Aortic smooth muscle cell (primary cell): ENCODE measurements at places on chromosomes 3 and 15. TPM values are rescaled to one million over a fixed set of nuclear protein-coding genes. Genes with fewer than 3 reads are reported as not detected.

The DNAJA4 gene
- total RNA-seq: 2.1 and 3.0 TPM in 2 replicates

The C3orf22 gene
- total RNA-seq: not detected in 2 replicates

The GOLGA8K gene
- total RNA-seq: 0.31 and 0.40 TPM in 2 replicates

The MST1R gene
- total RNA-seq: 0.40 and 2.0 TPM in 2 replicates

The CCDC9B gene
- total RNA-seq: 102 and 109 TPM in 2 replicates

The CYP1A2 gene
- total RNA-seq: not detected in 2 replicates

The C15orf62 gene
- under 0.01 and 0.06 TPM in 2 replicates for total RNA-seq

The IMPG2 gene
- total RNA-seq: 0.44 and 0.53 TPM in 2 replicates

The POLQ gene
- 5.3 and 7.0 TPM in 2 replicates for total RNA-seq

The TLR9 gene
- total RNA-seq: under 0.01 TPM in 1 of 2 replicates, not detected in the other

The GABRR3 gene
- not detected in 2 replicates for total RNA-seq

The C3orf49 gene
- not detected in 2 replicates for total RNA-seq

The TNNC1 gene
- 1.3 and 2.7 TPM in 2 replicates for total RNA-seq

The CCR1 gene
- total RNA-seq: under 0.01 and 0.13 TPM in 2 replicates

The GOLGA6A gene
- total RNA-seq: not detected in 2 replicates

The CPLX3 gene
- under 0.01 TPM in 1 of 2 replicates, not detected in the other for total RNA-seq

The FANCD2OS gene
- total RNA-seq: not detected in 2 replicates

The PIGX gene
- 27.1 and 28.8 TPM in 2 replicates for total RNA-seq

The CHDH gene
- total RNA-seq: under 0.01 and 0.06 TPM in 2 replicates

The CAPN3 gene
- total RNA-seq: 2.2 and 2.7 TPM in 2 replicates

The CDCP1 gene
- 7.7 and 10.2 TPM in 2 replicates for total RNA-seq

The PAQR9 gene
- 0.25 and 0.40 TPM in 2 replicates for total RNA-seq

The ZNF502 gene
- total RNA-seq: 5.2 and 5.9 TPM in 2 replicates

The TICRR gene
- total RNA-seq: 1.2 and 2.5 TPM in 2 replicates

The NOP10 gene
- 247 and 255 TPM in 2 replicates for total RNA-seq

The GPR62 gene
- total RNA-seq: under 0.01 TPM in 1 of 2 replicates, not detected in the other

The FAM107A gene
- total RNA-seq: 0.99 and 1.2 TPM in 2 replicates

The TRPC1 gene
- total RNA-seq: 28.4 and 32.4 TPM in 2 replicates

The NIPA2 gene
- 51.5 and 71.2 TPM in 2 replicates for total RNA-seq

The DUOXA2 gene
- total RNA-seq: not detected in 2 replicates

The DNAH1 gene
- total RNA-seq: 3.3 and 3.9 TPM in 2 replicates

The SNX22 gene
- total RNA-seq: 0.06 and 0.13 TPM in 2 replicates

The GOLGA8B gene
- total RNA-seq: 13.4 and 13.9 TPM in 2 replicates

The CDV3 gene
- 135 and 150 TPM in 2 replicates for total RNA-seq

The CEP152 gene
- total RNA-seq: 6.3 and 10.0 TPM in 2 replicates

The PRRT3 gene
- total RNA-seq: 2.5 and 2.6 TPM in 2 replicates

The EOMES gene
- total RNA-seq: under 0.01 and 0.06 TPM in 2 replicates

The SV2B gene
- total RNA-seq: 0.13 TPM in 1 of 2 replicates, not detected in the other

The C3orf20 gene
- total RNA-seq: 0.13 TPM in 1 of 2 replicates, not detected in the other

The TBC1D2B gene
- total RNA-seq: 22.6 and 24.7 TPM in 2 replicates

The ZBED2 gene
- 0.12 and 0.13 TPM in 2 replicates for total RNA-seq

The ADAMTS17 gene
- total RNA-seq: 15.1 and 15.2 TPM in 2 replicates

The TMEM212 gene
- not detected in 2 replicates for total RNA-seq

The ZPLD1 gene
- total RNA-seq: 0.19 and 0.26 TPM in 2 replicates

The NR2E3 gene
- 0.06 and 0.13 TPM in 2 replicates for total RNA-seq

The LYZL4 gene
- total RNA-seq: not detected in 2 replicates

The SERPINI1 gene
- 6.3 and 11.8 TPM in 2 replicates for total RNA-seq

The KCNMB2 gene
- not detected in 2 replicates for total RNA-seq

The XCR1 gene
- total RNA-seq: not detected in 2 replicates

The SENP2 gene
- 41.0 and 48.6 TPM in 2 replicates for total RNA-seq

The PLCH1 gene
- total RNA-seq: 0.06 and 0.13 TPM in 2 replicates

The ATG3 gene
- 109 and 122 TPM in 2 replicates for total RNA-seq

The NDN gene
- total RNA-seq: 39.4 and 42.4 TPM in 2 replicates

The CLDN18 gene
- total RNA-seq: not detected in 2 replicates

The CATSPER2 gene
- total RNA-seq: 0.53 and 0.75 TPM in 2 replicates

The IFT122 gene
- total RNA-seq: 26.6 and 29.0 TPM in 2 replicates

The RASL12 gene
- 0.06 TPM in 1 of 2 replicates, not detected in the other for total RNA-seq

The ISLR2 gene
- total RNA-seq: not detected in 2 replicates

The TEX55 gene
- total RNA-seq: not detected in 2 replicates

The SETD5 gene
- total RNA-seq: 26.7 and 39.9 TPM in 2 replicates
